Astrocyte of the cerebellum (primary cell): ENCODE measurements at places on chromosomes 5 and 9.

- no peak for DNase-seq
Observed at GRCh38 chr5:75023368-75024159, 28.8 kb downstream of the GCNT4 start.

- peak; percentile 16 for DNase-seq
Observed at GRCh38 chr9:127873886-127874285, 3.6 kb downstream of the AK1 start.

DNA sequence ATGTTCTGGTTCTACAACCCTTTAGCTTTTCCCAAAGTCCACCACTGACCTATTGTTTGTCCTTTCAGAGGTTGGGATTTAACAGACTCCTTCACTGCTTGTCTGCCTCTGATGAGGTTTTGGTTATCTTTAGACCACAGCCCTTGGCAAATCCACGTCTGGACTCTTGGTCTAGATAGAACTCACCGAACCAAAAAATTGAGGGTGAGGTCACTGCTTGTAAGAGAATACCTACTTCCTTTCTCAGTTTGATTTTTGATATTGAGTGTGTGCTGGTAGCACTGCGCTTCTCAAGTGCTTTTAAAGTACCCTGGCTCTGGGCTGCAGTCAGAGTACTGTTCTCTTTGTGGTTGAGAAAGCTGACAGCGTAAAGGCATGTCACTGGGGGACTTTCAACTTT is 61.7 kb downstream of the JMY start:
- DNase-seq = peak; percentile 59

GRCh38 chr9:133377721-133378216 is 1.6 kb downstream of the STKLD1 start:
- DNase-seq = no peak

GRCh38 chr9:22228542-22228941 is 218.1 kb upstream of the DMRTA1 start:
- no peak for DNase-seq

- no peak for DNase-seq
Observed at GRCh38 chr5:82129723-82130285, 148.3 kb downstream of the RPS23 start.
